Activated CD4-positive, alpha-beta T cell treated with anti-CD3 and anti-CD28 coated beads for 24 hours (primary cell): ENCODE measurements at places on chromosomes 5 and 9.

- DNase-seq, result no peak
Observed at GRCh38 chr5:172428224-172429166, 25.8 kb downstream of the SH3PXD2B start.

DNA sequence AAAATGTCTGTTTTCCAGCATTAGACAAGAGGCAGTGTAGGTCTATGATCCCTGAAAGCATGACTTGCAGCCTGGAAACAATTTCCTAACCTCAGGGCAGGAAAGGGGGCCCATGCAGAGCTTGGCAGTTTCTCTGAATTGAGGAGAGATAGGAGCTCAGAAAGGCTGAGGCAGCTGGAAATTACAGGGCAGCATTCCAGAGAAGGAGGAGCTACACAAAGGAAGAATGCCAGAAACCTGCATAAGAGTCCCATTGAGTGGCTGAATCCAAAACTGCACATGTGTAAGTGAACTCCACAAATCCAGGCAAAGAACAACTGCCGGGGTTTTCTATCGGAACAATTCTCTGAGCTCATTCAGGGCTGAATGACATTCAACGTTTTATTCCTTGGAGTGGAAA, 346.8 kb downstream of the PIK3R1 start:
- DNase-seq, result no peak

DNA sequence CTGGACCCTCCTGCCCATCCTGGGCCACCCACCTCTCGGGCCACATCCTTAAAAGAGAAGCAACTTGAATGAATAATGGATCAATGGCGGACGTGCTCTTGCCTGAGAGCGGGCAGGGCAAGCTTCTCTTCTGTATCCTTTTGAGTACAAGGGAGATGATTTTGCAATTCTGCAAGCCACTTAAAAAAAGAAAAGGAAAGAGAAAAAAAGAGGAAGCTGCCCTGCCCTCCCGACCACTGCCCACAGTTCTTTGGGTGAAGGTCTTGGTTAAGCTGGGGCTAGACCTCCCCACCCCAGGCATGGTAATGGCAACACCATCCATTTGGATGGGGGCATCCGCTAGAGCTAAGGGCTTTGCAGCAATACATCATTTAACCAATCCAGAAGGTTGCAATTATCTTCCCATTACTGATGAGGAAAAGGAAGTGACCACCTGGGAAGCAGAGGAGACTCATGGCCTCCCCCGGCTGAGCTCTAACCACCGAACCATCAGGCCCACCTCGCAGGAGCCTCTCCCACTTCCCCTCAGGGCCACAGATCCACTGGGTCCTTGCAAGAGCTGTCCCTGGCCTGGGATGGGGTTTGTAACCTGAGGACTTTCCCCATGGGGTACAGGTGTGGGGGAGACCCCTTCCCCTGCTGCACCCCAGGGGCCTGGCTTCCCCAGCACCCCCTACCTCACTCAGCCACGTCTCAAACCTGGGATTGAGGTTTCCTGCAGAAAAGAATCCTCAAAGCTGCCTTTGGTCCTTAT, 27.8 kb upstream of the LAMC3 start:
- no peak for DNase-seq

DNA sequence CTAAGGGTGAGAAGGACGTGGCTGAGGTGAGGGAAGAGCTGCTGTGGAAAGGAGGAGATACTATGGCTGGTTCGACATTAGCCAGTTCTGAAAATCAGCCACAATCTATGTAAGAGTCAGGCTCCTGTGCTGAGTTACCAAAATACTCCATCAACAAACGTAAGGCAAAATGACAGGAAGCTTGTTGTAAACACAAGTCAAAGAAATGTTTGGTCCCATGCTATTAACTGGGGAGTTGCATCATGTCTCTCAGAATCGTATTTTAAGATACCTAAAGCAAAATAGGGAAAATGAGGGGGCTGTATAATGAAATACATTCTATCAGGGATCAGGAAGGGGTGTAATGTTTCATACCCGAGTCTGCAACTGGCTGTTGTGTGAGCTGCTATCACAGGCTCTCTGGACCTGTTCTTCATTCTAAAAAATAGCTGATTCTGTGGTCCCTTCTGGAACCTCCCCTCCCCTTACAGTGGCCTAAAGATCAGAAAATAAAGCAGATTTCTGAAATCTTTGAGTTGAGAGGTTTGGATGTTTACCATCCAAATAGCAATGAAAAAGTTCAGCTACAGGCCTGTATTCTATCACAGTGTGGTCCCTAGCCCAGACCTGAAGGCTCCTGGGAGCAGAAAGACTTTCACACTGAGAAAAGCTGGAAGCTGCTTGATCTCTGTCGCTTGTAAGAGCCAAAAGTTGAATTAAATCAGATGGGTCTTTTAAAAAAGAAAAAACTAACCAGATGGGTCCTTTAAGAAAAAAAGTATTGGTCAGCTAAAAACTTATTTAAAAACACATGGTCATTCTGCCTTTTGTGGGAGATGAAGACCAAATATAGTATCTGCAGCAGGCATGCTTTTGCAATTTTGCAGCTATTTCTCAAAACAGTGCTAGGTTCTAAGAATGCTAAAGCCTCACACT, 97.8 kb upstream of the SMC5 start:
- no peak for DNase-seq

DNA sequence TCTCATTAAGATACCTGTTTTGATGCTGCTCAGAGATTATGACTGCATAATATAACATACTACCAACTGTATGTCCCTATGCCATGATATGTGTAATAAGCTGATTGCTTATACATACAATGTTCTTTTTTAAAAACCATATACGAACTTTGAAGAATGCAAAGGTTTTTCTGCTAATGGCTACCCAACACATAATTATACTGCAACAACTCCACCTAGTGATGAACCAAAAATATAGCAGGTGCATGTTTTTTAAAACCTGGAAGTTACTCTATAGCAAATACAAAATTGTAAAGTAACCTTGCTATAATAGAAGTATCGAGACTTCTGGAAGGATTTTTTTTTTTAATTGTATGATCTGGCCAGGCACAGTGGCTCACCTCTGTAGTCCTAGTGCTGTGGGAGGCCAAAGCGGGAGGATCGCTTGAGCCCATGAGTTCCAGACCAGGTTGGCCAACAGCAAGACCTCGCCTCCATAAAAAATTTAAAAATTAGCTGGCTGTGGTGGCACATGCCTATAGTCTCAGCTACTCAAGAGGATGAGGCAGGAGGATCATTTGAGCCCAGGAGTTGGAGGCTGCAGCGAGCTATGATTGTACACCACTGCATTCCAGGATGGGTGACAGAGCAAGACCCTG, 49.1 kb downstream of the HOMER1 start:
- no peak for DNase-seq

- DNase-seq, result no peak
Observed at GRCh38 chr5:26791021-26791420, 247.4 kb downstream of the CDH9 start.

GRCh38 chr5:107485184-107485583, 185.6 kb downstream of the EFNA5 start:
- no peak for DNase-seq

DNA sequence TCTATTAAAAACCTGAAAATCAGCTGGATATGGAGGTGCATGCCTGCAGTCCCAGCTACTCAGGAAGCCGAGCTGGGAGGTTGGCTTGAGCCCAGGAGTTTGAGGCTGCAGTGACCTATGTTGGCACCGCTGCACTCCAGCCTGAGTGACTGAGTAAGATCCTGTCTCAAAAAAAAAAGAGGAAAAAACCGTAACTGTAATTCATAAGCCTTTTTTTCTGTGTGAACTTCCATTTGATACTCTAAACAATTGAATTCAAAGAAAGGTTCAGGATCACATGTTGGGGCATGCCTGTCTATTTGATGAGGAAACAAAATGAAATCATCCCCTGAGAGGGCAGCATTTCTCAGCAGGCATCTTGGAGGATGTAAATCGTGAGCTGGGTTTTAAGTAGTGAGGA, 38.8 kb downstream of the ITGA2 start:
- no peak for DNase-seq

GRCh38 chr9:91515074-91515687, 91.5 kb upstream of the NFIL3 start:
- DNase-seq, result no peak

DNA sequence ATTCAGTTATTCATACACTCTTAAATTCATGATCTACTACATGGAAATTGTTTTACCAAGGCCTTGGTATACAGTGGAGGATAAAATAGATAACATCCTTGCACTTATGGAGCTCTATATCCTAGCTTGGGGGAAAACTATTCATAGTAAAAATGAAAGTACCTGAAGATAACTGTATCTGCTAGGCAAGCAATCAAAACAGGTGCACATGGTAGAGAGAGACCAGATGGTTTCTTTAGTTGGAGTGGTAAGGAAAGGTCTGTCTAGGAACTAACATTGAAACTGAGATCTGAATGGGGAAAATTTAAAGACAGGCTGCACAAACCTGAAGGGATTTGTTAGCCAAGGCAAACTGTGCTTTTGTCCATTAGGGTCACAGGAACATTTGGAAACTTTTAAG, 11.1 kb upstream of the SLCO4C1 start:
- DNase-seq, result no peak

DNA sequence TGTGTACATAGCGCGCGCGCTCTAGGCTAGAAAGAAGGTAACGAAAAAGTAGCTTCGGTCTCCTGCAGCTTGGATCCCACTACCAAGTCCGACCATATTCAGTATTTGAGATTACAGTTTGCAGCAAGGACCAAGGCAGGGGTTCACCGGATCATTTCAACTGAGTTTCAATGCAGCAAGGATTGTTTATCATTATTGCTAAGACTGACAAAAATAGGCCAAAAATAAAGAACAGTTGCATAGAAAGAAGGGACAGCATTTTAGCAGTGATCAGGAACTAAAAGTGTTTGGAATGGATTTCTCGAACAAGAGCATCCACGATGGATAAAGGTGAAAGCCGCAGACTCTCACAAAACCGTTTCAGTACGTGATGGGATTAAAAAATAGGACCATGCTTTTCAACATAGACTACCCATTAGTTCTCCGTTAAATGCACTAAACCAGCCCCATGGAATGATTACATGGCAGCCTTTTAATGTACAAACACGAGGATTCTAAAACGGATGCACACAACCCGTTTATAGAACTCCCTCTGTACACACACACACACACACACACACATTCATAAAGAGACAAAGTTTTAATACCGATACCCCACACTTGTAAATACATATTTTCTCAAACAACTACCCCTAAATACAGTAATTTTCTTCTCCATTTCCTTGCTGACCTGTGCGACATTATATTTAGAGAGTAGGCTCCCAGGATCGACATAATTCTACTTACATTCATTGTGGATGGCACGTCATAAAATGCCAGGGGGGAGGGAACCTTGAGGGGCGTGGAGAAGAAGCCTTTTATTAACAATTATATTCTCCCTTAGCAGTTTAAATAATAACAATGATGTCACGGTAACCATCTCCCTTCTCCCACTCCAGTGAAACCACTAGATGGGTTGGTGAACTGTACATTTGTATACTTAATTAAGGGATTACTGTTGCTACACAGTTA, 197.1 kb downstream of the MEF2C start:
- DNase-seq, result no peak

GRCh38 chr9:93577078-93577974, 942 bp downstream of the PHF2 start:
- no peak for DNase-seq

- no peak for DNase-seq
Observed at GRCh38 chr9:129337336-129338140, 159.5 kb upstream of the IER5L start.

- DNase-seq, result no peak
Observed at GRCh38 chr5:17364987-17365810, 132.8 kb upstream of the TAF11L2 start.

- no peak for DNase-seq
Observed at GRCh38 chr5:366541-367357, 45.2 kb downstream of the AHRR start.

DNA sequence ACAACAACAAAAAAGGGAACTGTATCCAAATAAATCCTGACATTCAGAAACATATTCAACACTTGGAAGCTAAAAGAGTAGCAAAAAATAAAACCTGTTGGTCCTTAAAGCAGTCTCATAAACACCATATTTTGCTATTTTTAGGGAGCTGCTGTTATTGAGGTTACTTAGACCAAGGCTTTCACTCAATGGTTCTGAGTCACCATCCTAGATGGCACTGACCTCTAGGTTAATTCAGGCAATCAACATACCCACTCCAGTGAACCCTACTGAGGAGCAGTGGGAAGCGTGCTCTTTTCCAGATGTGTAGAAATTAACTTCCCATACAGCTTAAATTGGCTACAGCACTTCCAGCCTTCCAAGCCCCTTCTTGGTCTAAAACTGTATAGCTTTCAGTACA, 5.2 kb downstream of the GNAQ start:
- DNase-seq, result no peak

DNA sequence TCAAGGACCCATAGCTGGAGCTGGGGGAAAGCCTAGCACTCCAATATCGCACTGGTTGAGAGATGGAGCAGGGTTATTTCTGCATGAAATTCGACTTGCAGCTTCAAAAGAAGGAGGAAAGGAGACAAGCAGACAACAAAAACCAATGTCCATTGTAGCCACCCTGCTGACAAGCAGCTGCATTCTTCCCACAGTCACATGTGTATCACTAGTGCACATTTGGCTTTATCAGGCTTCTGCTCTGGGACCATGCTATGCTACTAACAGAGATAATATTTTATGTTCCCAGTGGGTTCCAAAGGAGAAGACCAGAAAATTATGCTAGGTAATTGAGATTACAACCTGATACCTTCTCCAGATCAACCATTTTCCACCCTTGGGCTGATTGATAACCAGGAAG, 59.7 kb downstream of the MFAP3 start:
- DNase-seq, result no peak

DNA sequence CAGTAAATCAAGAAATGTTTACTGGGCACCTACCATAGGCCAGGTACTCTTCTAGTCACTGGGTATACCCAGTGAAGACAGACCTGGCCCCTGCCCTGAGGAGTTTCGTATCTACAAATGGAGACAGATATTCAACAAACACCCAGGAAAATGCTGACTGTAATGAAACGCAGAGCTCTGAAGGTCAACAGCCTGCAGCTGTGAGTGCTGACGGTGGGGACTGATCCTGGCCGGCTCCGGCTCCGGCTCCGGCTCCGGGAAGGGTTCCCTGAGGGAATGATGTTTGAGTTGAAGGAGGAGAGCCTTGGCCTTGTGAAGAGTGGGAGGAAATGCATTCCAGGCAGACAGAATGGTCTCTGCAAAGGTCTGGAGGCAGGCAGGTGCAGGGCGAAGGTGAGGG, 23.1 kb downstream of the FGFR4 start:
- no peak for DNase-seq

- no peak for DNase-seq
Observed at GRCh38 chr5:12183003-12183402, 278.8 kb upstream of the CTNND2 start.

GRCh38 chr5:17817990-17818389, 183.7 kb downstream of the TAF11L14 start:
- no peak for DNase-seq

GRCh38 chr5:160494451-160494850, 72.8 kb downstream of the PTTG1 start:
- no peak for DNase-seq

DNA sequence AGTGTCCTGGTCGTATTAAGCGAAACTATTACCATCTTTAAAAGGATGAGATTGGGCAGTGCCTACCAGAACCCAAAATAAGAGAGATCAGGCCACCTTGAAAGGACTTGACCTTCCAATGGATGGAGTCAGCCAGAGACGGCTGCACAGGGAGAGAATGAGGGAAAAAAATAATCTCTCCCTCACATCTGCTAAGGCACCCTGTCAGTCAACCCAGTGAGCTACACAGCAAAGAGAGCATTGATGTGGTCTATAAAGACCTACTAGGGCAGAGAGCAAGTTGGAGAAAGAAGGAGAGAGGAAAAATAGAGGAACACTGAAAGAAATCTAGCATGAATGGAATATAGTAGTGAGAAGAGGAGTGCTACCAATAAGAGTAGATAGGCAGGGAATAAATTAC, 68.0 kb upstream of the FTMT start:
- DNase-seq, result no peak

GRCh38 chr5:17947029-17947428, 312.8 kb downstream of the TAF11L14 start:
- DNase-seq, result no peak
